ENCODE measurements at places on chromosomes 12 and 14.

DNA sequence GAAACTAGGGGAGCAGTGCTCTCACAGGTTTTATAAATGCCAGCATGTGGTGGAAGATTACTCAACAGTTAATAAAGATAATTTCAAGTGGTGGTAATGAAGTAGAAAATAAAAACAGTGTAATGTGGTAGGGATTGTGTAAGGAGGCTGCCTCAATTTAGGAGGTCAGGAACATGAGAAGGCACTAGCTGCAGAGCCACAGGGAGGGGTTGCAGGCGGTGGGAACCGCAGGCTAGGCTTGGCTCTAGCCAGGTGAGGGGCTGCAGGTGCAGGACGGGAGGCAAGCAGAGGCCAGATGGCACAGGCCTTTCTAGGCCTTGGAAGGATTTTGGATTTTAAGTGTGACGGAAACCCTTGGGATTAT, 768 bp downstream of the METTL25 start:
- DNase-seq = no peak

DNA sequence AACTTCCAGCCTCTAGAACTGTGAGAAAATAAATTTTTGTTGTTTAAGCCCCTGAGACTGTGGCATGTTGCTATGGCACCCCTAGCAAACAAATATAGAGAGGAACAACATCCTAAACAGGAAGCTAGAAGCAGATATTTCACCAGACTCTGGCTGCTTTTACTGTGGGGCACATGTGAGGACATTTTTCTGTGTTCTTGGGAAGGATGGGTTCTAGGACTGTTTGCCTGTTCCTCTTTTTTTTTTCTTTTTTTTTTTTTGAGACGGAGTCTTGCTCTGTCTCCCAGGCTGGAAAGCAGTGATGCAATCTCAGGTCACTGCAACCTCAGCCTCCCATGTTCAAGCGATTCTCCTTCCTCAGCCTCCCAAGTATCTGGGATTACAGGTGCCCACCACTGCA, 4.2 kb upstream of the HRK start:
- DNase-seq = no peak

DNA sequence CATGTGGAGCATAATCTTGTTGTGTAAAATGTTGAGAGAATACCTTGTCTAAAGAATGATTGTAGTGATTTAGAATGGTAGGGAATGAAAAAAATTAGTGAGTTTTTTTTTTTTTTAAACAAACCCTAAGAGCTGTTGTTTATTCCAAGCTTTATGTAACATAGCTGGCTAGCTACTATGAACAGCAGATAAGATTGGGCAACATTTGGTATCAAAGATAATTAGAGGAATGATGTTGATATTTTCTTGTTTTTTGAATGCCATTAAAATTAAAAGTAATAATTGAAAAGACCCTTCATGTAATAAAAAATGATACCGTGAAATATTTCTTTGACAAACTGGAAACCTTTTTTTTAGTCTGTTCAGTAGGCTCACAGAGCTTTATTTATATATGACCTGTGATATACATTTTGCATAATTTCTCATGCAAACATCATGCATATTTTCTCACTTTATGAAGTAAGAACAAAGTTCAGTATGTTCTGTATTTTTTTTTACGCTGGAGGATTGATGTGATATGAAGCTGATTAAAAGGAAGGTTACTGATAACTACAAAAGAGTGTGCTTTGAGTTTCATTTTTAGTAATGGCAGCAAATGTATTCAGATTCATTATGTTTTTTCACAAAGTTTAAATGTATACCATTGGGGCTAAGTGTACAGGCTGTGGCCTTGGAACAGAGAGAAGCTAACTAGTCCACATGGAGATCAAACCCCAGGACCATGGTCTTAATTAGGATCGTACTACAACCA, 8.1 kb downstream of the CPSF6 start:
- DNase-seq = no peak

- DNase-seq = no peak
Observed at GRCh38 chr12:68613209-68613904, 2.7 kb downstream of the RAP1B start.

DNA sequence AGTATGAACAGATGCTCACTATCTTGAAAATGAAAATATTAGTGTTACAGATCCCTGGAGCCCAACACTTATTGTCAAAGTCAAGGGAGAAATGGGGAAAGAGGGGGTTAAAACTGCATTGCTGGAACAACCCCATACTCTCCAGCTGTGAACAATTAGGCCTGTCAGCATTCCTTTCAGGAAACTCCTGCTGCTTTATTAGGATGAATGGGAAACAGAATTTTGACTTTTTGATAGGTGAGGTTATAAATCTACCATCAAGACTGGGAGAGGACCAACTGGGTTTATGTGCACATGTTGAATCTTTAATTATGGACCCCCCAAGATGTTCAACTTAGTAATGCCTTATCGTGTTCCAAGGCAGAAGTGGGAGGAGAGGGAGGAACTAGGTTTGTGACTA, 85.0 kb downstream of the TMTC1 start:
- no peak for DNase-seq

DNA sequence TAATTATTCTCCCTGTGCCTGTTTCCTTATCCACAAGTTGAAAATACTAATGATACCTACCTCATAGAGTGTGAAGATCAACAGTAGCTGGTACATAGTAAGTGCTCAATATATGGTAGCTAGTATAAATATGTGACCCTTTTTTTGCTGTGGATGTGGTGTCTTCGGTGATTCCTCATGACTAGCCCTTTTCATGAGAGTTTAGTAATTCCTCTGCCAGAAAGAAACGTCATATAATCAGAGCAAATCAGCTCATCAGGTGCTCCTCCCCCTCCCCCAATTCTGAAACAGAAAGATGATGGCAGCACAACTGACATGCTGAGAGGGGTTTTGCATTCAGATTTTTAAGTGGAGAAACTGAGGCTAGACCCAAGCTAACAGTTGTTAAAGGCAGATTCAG, 210.8 kb downstream of the SLC41A2 start:
- no peak for DNase-seq

Data from NCI-H2081 treated with DMSO at 0.1 percent for 48 hours (cell line).